OCI-M1 (cell line): ENCODE measurements at places on chromosomes 3 and 15.

DNA sequence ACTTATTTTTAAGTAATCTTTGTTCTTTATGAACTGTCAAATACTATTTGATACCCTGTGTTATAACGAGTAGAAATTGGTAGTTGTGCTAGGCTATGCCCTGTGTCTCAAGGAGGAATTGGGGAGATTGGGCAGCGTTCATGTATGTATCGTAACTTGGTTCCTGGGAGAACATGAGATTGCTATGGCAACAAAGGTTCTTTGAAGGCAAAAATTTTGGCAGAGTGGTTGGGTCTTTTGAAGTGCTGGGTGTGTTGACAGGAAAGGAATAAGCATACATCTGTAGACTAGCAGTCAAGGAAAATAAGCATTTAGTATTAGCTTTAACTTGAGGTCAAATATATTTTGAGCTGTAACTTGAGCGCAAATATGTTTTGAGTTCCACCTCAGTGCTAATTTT, 45.3 kb downstream of the TCF12 start:
- DNase-seq: no peak

- no peak for DNase-seq
These were observed 1.6 kb downstream of the OXTR start for GRCh38 chr3:8767667-8768363.

DNA sequence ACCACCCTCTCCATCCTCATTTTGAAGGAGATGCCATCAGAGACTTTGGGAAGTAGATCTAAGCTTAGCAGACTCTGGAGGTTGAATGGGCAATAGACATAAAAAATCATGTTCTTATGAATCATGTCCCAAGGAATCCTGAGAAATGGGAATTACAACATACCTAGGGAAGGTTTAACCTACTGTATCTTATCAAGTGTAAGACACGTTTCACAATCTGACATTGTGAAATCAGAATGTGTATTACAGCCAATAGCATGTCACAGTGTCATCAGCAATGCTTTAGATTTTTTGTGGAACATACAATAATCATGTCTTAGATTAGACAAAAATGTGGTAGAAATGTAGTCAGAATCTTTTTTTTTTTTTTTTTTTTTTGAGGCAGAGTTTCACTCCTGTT, 332.4 kb upstream of the TLE3 start:
- peak; percentile 39 for DNase-seq

GRCh38 chr3:88150371-88150770, 612 bp downstream of the C3orf38 start:
- DNase-seq: peak; percentile 78

- DNase-seq: no peak
These were observed 59.3 kb upstream of the OSTN start for GRCh38 chr3:191139736-191140135.

DNA sequence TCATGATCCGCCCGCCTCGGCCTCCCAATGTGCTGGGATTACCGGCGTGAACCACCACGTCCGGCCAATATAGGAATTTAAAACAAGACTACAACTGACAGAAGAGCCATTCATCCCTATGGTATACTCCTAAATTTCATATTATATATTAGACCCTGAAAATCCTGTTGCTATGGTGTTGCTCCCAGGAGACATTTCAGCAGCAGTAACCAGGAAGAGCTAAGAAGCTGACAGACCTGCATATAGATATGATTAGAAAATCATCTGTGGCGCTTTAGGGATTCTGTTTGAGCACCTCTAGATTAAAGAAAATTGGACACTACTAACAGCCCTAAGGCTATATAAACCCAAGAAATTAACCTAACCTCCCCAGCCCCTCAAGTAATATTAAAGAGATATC, 38.8 kb downstream of the TBL1XR1 start:
- no peak for DNase-seq

DNA sequence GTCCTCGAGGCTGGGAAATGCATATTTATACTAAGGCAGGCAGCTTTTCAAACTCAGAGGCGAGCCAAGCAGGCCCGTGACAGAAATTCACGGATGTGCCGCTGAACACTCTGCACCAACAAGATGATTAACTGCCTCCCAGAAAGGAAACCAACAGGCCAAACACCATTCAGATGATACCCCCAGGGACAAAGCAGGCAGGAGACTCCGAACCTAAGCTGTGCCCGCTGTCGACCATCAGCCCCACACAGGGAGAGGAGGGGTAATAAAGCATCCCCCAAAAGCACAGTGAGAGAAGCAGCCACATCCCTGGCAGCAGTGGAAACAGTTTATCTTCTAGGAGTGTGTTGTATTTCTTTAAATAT, 31.8 kb downstream of the ADAMTS17 start:
- no peak for DNase-seq

DNA sequence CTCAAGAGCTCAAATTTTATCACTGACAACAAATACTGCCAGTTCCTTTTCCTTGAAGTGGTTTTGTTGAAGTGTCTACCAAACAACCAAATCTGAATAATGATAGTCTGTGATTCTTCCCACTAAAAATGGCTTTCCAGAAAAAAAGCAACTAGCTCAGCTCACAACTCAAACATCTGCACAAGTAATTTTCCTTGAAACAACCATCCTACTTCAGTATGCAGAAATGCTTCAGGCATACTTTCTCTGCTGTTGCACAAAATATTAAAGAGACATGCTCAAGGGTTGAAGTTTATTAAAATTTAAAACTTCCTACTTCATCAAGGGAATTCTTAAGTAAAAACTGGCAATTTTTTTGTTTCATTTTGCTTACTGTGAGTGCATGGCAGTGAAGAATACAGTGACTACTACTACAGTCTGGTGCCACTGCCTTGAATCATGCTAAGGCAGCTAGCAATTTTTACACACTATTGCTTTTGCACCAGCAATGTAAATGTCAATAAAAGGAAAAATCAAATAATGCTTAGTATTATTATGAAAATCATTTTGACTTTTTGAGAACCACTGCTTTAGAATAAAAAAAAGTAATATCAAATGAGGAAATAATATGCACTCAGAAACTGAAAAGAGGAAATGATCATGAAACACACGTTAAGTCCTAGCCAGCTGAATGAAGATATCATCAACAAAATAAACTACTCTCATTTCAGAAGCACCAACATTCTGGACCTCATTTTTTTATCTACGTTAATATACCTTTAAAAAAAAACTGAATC, 33.6 kb downstream of the VPS13C start:
- DNase-seq: peak; percentile 55

DNA sequence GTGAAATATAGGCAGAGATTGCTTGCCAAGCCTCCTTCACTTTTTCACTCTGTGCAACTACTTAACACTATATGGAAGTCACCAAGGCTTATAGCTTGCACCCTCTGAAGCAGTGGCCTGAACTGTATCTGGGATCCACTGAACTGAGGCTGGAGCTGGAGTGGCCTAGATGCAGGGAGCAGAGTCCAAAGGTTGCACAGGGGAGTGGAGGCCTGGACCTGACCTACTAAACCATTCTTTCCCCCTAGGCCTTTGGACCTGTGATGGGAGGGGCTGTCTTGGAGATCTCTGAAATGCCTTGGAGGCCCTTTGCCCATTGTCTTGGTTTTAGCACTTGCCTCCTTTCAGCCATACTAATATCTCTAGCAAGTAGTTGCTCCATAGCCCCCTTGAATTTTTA, 57.5 kb downstream of the P2RY1 start:
- no peak for DNase-seq

- no peak for DNase-seq
These were observed 112.4 kb upstream of the CCDC54 start for GRCh38 chr3:107264888-107265287.

- DNase-seq: no peak
These were observed 65.2 kb upstream of the TNIK start for GRCh38 chr3:171525437-171525836.

- DNase-seq: no peak
These were observed 150.0 kb downstream of the CLSTN2 start for GRCh38 chr3:140085001-140085400.

DNA sequence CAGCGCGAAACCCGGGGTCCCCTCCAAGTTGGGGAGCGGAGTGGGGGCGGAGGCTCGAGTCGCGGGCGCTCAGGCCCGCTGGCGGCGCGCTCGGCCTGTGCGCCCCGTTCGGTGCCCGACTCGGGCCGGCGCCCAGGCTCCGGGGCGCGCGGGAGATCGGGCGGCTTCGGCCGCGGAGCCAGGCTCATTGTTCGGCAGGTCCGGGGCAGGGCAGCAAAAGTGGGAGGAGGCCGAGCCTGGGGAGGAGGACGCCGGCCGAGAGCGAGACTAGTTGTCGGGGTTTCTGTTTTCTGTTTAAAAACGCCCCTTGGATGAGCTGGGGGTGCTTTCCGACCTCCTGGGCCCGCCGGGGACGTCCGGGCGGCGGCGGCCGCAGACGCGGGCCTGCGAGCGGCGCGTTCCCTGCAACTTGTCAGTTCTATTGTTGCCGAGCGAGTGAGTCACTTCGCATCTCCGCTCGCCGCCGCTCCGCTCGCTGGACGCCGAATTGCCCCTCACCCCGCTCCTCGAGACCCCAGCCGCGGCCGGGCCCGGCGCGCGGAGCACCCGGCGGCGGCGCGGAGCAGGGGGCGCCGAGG, 676 bp downstream of the TCF12 start:
- peak; percentile 60 for DNase-seq

DNA sequence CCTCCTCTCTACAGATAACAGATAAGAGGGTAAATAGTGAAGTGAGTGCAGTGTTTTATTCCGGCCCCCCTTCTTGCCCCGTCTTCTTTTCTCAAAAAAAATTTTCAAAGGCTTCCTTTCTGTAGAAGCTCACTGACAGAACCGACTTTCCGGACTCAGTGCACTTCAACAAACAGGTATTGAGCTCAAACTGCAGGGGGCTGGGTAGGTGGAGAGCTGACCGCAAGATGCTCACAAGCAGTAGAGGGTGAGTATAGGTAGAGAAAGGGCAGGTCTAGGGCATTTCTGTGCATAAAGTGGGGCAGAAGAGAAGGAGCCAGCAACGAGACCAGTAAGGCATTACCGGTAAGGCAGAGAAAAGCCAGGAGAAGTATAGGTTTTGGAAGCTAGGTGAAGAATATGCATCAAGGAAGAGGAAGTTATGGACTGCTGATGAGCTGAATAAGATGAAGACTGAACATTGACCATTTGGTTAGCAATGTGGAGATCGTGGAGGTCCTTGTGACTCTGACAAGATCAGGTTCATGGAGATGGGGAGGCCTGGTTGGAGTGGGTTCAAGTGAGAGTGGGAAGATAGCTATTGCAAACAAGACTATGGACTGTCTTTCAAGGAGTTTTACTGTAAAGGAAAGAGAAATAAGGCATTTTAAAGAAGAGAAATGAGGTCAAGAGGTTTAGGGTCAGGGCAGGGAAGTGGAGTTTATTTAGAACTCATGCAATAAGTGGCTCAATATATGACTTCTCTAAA, 97.4 kb downstream of the ST6GAL1 start:
- peak; percentile 5 for DNase-seq

DNA sequence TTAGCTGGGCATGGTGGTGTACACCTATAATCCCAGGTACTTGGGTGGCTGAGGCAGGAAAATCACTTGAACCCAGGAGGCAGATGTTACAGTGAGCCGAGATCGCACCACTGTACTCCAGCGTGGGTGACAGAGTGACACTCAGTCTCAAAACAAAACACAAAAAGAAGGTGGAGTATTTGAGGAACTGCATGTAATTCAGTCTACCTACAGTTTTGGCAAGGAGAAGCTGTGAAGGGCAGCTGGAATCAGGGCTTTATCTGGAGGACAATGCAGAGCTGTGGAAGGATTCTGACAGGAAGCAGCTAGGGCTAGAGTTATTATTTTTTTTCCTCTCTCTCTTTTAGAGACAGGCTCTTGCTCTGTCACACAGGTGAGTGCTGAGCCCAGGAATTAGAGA, 6.8 kb downstream of the H1-8 start:
- no peak for DNase-seq

- DNase-seq: no peak
These were observed 1.7 kb downstream of the SYNM start for GRCh38 chr15:99106417-99107220.

GRCh38 chr3:40317061-40317855, 7.8 kb downstream of the EIF1B start:
- peak; percentile 80 for DNase-seq

GRCh38 chr3:10108091-10108490, at the start of gene FANCD2OS:
FANCD2OS (minus strand) TSS chr3:10108255; CDS start chr3:10104774, 3,481 bp downstream.
- no peak for DNase-seq

- peak; percentile 46 for DNase-seq
These were observed 1.8 kb upstream of the PLXND1 start for GRCh38 chr3:129608087-129608935.

DNA sequence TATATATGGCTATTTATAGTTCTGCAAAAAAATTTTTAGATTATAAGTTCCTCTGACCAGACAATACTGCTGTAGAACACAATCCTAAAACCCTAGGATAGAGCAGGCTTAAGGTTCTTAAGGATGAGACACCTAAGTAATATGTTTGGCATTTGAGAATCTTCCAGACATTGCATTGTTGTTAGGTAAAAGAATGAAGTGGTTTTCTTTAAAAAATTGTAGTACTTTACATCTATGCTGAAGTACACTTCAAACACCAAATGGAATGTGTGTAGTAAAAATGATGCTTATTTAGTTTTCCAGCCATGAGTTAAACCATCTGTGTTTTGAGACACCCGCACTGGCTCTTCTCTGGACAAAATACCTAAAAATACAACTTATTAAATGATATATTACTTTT, 857.7 kb downstream of the OTOL1 start:
- no peak for DNase-seq

DNA sequence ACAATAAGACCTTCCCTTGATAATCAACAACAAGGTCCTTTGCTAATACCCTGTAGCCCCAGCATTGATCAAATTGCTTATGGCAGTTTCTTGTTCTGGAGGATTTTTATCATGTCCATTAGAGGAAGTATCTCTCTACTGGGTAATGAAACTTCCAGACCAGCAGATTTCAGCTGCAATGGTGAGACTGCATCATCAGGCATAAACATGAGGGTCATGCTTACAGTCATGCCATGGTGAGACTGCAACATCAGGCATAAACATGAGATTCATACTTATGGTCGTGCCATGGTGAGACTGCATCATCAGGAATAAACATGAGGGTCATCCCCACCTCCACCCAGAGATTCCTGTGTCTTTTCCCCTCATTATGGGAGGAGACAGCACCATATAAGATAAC, 129.0 kb upstream of the LIPC start:
- peak; percentile 37 for DNase-seq

DNA sequence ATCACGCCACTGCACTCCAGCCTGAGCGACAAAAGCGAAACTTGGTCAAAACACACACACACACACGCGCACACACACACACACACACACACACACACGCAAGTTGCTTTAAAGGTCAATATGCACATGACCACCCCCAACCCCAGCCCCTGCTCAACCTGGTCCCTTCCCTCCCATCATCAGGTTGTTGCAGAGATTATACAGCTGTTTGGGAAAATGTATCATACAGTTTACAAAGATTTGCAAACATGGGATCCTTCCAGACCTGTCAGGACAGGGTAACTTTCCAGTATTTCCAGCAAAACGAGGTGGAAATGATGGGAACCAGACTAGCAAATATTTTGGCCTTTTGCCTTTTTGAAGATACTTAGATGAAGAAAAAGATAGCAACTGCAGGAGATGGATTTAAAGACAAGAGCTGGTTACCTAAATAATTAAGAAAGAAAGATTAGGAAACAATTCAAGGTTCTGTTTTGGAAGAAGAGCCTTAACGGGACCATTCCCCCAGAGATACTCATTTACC, 80.2 kb downstream of the TNIK start:
- no peak for DNase-seq
